CD4-positive, alpha-beta T cell (primary cell): ENCODE measurements at places on chromosomes 11 and 22. TPM values are rescaled to one million over a fixed set of nuclear protein-coding genes. Genes with fewer than 3 reads are reported as not detected.
A peak's percentile ranks its signal among the peaks of the same experiment; 100 is the strongest.

GRCh38 chr22:48710410-48710809 is 1117.3 kb downstream of the BRD1 start:
- no peaks in the 10 kb centered on the region for H3K4me1 ChIP-seq
- no peak overlapping the region for H3K27ac ChIP-seq
- H3K4me3 ChIP-seq, result no peak overlapping the region
- H3K36me3 ChIP-seq, result no peaks in the 10 kb centered on the region

DNA sequence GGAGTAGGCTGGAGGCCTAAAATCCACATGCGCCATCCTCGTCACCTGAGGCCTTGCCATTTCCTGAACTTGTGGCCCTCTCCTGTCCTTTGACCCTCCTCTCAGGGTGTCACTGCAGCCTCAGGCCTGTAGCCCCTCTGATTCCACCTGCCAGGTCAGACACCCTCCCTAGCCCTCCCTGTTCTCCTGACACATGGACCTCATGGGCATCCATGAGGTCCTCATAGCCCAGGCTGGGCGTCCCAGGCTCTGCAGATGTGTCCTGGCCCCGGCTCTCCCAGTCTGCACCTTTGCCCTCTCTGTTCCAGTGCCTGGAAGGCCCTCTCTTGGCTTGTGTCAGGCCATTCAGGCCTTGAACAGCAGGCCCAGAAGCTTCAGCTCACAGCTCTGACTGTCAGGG is 15.8 kb downstream of the RAB36 start:
- no peaks in the 10 kb centered on the region for H3K36me3 ChIP-seq
- no peak for DNase-seq
- no peak overlapping the region for H3K27ac ChIP-seq
- H3K4me1 ChIP-seq, result no peaks in the 10 kb centered on the region
- no peaks in the 10 kb centered on the region for H3K27me3 ChIP-seq

DNA sequence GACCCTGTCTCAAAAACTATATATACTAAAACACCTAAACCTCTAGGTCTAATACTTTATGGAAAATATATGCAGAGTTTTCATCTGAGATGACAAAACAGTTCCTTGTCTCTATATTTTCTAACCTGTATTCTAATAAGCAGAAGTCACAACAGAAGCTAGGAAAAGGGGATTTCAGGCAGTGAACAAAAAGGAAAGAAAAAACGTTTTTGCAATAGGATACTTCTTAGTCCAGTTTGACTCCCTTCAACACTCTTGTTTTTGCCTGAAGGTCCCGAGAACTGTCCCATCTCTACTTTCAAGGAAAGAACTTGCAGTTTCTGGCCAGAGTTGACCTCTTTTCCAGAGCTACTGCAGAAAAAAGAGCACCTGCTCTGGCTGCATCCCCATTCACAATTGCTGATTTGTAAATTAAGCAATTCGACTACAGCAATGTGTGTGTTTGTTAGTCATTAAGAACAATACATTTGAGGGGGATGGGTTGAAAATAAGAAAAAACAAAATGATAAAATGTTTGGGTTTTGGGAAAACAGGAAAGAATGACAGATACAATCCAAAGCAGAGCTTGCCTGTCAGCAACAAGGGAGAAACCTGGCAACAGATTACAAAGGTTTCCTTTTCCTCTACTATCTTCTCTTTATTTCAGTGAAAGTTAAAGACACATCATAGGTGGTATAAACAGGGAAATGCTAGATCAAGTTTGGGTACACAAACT is 160.0 kb downstream of the FCHSD2 start:
- no peak overlapping the region for H3K4me3 ChIP-seq
- no peaks in the 10 kb centered on the region for H3K27me3 ChIP-seq
- no peak for DNase-seq
- H3K27ac ChIP-seq, result no peak overlapping the region
- H3K36me3 ChIP-seq, result peaks cover 31% of the 10 kb centered on the region
- H3K4me1 ChIP-seq, result no peaks in the 10 kb centered on the region

- peaks cover 31% of the 10 kb centered on the region for H3K4me1 ChIP-seq
- peaks cover 2% of the 10 kb centered on the region for H3K36me3 ChIP-seq
- H3K27ac ChIP-seq, result no peak overlapping the region
- H3K27me3 ChIP-seq, result no peaks in the 10 kb centered on the region
- DNase-seq, result no peak
- H3K4me3 ChIP-seq, result no peak overlapping the region
Observed at GRCh38 chr22:43085658-43086606, 3.3 kb downstream of the TTLL1 start.

The FLRT1 gene
- not detected for total RNA-seq

The LIF gene
- 0.30 TPM for total RNA-seq

DNA sequence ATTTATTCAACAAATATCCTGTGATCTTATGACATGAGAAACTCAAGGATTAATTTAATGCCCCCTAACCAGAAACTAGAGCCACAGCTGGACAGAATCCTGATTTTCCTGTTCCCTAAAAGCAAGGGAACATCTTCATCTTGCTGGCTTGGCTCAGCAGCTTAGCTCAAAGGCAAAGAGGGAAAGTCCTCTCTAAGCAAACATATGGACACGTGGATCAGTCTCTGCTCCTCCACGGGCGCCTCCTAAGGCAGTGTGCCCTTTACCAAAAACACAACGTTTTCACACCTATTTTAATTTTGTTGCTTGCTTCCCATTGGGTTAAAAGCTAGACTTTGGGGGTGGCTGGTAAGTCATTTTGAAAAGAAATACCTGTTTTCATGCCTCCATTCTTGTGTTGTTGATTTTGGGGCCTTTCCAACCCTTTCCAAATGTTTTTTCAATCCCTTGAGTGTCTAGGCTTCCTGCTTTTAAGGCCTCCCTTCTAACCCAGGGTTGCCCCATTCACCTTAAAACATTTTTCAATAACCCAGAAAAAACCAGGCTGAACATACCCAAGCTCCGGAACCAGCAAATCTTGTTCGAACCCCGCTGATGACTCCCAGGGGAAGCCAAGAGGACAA is 15.5 kb downstream of the SLC1A2 start:
- no peak overlapping the region for H3K27ac ChIP-seq
- no peak overlapping the region for H3K4me3 ChIP-seq
- H3K27me3 ChIP-seq, result no peaks in the 10 kb centered on the region
- no peaks in the 10 kb centered on the region for H3K36me3 ChIP-seq
- no peaks in the 10 kb centered on the region for H3K4me1 ChIP-seq
- DNase-seq, result no peak

The MGAT3 gene
- not detected for total RNA-seq

GRCh38 chr22:27283714-27284113 is 517.8 kb downstream of the MN1 start:
- H3K36me3 ChIP-seq, result no peaks in the 10 kb centered on the region
- H3K4me1 ChIP-seq, result no peaks in the 10 kb centered on the region
- DNase-seq, result no peak
- H3K4me3 ChIP-seq, result no peak overlapping the region

The DSCAML1 gene
- 0.61 TPM for total RNA-seq

DNA sequence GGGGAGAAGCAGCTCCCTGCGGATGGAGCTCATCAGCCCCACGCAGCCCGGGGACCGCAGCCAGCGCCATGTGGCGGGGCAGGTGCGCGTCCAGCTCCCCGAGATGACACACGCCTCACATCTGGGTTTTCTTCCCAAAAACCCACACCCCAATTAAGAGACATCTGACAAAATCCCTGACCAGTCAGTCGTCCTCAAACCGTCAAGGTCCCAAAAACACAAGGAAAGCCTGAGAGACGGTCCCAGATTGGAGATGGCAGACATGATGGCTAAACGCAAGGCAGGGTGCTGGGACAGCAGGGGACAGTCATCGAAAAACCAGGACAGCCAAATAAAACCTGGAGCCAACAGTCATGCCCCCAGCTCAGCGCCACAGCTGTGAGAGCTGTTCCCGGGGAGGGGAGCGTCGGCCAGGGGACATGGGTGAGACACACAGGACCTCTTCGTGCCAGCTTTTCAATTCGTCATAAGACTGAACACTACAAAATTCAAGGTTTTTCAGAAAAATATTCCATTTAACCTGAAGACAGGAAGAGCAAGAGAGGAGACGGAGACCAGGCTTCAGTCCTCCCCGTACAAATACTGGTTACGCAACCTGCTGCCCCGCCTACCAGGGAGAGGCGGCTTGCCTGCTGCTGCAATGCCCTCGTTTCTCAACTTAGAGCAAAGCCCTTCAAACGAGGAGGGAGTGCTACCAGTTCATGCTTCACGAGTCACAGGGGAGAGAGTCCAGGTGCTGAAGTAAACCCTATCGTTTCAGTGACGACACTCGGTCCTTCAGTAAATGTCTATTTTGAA is 10.5 kb downstream of the TOLLIP start:
- H3K4me1 ChIP-seq, result peaks cover 14% of the 10 kb centered on the region
- DNase-seq, result no peak
- no peak overlapping the region for H3K4me3 ChIP-seq
- peaks cover 35% of the 10 kb centered on the region for H3K36me3 ChIP-seq

- no peaks in the 10 kb centered on the region for H3K36me3 ChIP-seq
- DNase-seq, result peak; percentile 63
- H3K4me1 ChIP-seq, result peaks cover 33% of the 10 kb centered on the region
- H3K27ac ChIP-seq, result peak overlapping the region; percentile 47
- H3K27me3 ChIP-seq, result no peaks in the 10 kb centered on the region
- no peak overlapping the region for H3K4me3 ChIP-seq
Observed at GRCh38 chr11:47950396-47950795, 30.0 kb upstream of the PTPRJ start.

- no peaks in the 10 kb centered on the region for H3K27me3 ChIP-seq
- H3K36me3 ChIP-seq, result peaks cover 3% of the 10 kb centered on the region
- no peak overlapping the region for H3K4me3 ChIP-seq
- no peak for DNase-seq
- H3K27ac ChIP-seq, result no peak overlapping the region
- H3K4me1 ChIP-seq, result peaks cover 9% of the 10 kb centered on the region
Observed at GRCh38 chr11:61475433-61475832, 33.1 kb upstream of the LRRC10B start.

The CAPN5 gene
- 5.1 TPM for total RNA-seq

GRCh38 chr22:35582861-35583670 is 34.1 kb downstream of the MB start:
- H3K4me1 ChIP-seq, result no peaks in the 10 kb centered on the region
- H3K27me3 ChIP-seq, result no peaks in the 10 kb centered on the region
- H3K4me3 ChIP-seq, result no peak overlapping the region
- H3K27ac ChIP-seq, result no peak overlapping the region
- no peaks in the 10 kb centered on the region for H3K36me3 ChIP-seq
- peak; percentile 80 for DNase-seq

The ZBTB3 gene
- 3.5 TPM for total RNA-seq

GRCh38 chr11:128765104-128765503 is 71.2 kb downstream of the FLI1 start:
- peaks cover 91% of the 10 kb centered on the region for H3K36me3 ChIP-seq
- H3K4me1 ChIP-seq, result peaks cover 49% of the 10 kb centered on the region
- no peak overlapping the region for H3K4me3 ChIP-seq
- DNase-seq, result no peak

DNA sequence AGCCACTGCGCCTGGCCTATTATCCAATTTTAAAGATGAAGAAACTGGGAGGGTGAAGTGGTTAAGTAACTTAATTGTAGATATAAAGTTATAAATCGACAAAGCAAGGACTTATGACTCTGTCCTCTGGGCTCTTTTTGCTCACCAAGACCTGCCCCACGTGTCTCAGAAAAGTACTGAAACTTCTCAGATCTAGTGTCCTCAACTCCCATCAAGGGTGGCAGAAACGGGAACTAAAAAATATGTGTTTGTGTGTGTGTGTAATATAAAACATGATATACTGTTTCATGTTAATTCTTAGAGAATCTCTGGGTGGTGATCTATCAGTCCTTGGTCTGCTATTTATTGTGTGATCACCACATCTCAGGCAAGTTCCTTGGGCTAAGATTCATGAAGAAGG is 104.9 kb downstream of the GAB2 start:
- no peak for DNase-seq
- no peak overlapping the region for H3K4me3 ChIP-seq
- no peaks in the 10 kb centered on the region for H3K27me3 ChIP-seq
- H3K27ac ChIP-seq, result no peak overlapping the region

DNA sequence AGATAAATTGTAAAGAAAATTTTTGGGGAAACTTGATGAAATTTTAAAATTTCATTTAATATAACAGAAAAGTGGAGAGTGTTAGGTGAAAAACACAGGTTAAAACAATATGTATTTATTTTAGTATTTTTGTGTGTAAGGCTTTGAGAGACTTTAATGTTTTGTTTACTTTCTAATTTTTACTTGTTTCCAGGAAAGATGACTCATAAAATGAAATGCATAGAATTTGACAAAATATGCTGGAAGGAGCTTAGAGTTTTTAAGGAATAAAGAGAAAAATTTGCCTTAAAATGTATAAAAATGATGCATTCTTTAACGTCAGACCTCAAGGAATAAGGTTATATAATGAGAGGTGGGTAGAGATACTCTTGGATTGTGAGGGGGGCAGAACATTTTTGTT is 1205.1 kb upstream of the CNTN5 start:
- no peaks in the 10 kb centered on the region for H3K36me3 ChIP-seq
- H3K27me3 ChIP-seq, result no peaks in the 10 kb centered on the region
- no peak for DNase-seq
- H3K27ac ChIP-seq, result no peak overlapping the region

DNA sequence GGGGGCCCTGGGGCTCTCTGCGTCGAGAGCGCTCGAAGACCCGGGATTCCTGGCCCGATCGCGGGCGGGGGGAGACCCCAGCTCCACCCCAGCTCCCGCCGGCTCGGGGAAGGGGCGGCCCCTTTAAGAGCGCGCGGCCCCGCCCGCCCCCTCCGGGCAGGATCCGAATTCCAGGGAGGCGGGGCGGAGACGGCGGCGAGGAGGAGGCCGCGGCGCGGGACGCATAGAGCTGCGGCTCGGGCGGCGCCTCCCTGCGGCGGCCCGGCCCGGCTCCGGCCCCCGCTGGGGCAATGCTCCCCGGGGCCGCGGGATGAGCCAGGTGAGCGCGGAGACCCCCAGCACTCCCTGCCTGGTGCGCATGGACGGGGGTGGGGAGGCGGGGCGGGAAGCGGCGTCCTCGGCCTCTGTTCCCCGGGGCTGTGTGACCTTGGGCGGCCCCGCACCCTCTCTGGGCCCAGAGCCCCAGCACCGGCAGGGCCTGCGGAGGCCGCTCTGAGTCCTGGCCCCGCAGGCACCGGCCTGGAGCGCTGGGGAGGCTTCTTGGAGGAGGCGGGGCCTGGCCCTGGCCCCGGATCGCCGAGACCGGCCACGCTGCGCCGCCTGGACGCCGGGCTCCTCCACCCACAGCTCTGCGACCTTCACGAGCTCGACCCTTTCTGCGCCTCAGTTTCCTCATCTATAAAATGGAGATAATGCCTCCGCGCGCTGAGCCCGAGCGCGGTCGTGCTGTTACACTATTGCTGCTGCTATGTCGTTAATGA is 565 bp downstream of the GAS2L1 start:
- peaks cover 18% of the 10 kb centered on the region for H3K27me3 ChIP-seq
- H3K4me1 ChIP-seq, result peaks cover 51% of the 10 kb centered on the region
- peak overlapping the region; percentile 65 for H3K4me3 ChIP-seq
- H3K27ac ChIP-seq, result no peak overlapping the region
